ENCODE measurements at places on chromosomes 16 and 17.
A peak's percentile ranks its signal among the peaks of the same experiment; 100 is the strongest.

DNA sequence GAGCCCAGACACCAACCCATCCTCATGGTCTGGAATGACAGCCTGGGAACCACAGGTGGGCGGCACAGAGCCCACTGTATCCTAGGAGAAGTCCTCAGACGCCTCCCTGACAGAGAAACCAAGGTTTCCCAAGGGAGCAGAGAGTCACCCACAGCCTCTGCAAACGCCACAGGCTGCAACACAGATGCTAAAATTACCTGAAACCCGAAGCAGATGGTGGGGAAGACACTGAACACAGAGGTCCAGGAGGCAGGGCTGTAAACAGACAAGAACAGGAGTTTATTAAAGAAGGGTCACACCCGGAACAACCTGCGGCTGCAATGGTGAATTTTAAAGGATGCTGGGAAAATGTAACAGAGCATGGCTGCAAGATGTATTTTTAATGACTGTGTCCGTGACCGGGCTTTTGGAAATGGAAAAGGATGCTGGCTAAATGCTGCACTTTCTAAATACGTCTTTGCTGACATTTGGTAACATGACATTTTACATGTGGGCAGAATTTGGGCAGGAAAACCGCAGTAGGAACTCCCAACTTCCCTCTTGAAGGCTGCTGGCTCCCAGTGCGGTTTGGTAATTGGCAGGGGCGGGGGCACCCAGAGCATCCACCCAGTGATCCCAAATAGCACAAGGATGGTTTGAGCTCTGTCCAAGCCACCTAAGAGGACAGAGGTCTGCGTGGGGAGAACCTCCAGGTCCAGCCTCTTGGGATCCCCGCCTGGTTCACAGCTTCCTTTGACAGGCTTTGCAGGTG lies 13.1 kb downstream of the SLC38A8 start:
- no peak for DNase-seq

DNA sequence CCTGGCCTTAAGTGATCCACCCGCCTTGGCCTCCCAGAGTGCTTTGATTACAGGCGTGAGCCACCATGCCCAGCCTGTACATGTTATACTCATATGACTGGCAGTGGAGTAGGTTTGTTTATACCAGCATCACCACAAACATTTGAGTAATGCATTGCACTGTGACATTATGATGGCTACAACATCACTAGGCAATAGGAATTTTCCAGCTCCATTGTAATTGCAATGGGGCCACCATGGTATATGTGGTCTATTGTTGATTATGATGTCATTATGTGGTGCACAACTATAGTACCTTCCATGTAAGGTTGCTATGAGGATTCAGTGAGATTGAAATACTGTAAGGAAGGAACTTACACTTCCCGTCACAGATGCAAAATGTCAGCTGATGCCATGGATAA lies 168.9 kb downstream of the COPRS start:
- DNase-seq, result no peak

DNA sequence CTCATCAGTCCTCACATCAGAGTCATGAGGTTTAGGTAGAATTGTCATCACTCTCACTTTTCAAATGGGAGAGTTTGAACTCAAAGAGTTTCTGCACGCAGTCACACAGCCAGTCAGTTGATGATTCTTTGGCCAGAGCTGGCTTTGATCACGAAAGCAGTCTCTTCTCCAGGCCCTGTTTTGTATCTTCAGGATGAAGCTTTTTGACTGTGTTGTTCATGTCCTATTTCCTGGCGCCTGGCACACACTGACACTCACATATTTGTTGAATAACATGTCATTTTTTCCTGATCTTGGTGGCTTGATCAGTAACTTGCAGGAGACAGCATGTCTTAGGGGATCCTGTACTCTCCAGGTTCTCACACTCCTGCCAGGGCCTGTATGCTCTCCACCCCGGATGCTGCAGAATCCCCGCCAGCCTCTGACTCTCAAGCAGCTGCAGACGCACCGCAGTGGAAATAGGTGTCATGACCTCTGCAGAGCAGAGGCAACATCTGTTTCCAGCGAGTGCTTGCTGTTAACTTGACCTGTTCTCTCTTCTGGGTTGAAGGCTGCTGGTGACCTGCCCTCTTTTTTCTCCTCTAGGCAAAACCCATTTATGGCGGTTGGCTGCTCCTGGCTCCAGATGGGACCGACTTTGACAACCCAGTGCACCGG lies 33.0 kb downstream of the MPRIP start:
- no peak for DNase-seq

- no peak for DNase-seq
Observed at GRCh38 chr17:31492880-31493655, 101.6 kb downstream of the RAB11FIP4 start.

DNA sequence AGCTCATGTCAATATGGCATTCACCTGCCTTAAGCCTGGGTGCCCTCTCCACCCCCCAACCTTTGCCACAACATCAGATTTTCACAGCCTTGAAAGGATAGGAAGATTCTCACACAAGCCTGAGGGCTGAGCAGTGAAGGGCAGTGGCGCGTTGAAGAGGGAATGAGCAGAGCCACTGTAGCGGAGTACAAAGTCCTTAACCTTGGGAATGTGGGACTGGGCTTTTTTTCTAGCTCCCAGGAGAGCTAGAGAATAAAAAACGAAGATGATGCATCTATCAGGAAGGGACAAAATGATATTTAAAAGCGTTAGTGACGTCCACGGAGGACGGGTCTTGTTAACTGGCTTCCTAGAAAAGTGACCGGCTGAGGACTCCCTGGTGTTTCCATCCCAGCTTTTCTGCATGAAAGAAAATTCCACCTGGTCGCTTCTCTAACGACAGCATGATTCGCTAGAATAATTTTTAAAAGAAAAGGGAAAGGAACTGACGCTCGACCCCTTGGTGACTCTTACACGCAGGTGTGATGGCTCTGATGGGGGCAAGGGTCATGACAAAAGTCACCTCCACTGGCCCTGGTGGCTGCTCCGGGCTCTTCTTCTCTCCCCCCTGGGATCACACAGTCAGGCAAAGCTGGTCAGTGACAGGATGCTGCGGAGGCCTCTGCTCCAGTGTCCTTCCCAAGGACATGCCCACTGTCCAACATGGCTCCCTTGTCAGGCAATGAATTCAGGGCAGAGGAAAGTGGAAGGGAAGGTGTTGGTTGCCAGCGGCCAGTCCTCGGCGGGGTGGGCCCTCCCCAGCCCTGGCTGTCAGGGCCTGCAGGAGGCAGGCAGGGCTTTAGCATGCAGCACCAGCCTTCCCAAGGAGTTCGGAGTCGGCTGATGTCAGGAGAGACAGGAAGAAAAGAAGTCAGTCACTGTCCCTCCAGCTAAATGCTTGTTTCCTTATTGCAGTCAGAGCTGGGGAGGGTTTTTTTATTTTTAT lies 58.4 kb upstream of the IRX3 start:
- DNase-seq, result no peak

- no peak for DNase-seq
Observed at GRCh38 chr17:41340934-41341861, 9.4 kb downstream of the KRT33A start.

DNA sequence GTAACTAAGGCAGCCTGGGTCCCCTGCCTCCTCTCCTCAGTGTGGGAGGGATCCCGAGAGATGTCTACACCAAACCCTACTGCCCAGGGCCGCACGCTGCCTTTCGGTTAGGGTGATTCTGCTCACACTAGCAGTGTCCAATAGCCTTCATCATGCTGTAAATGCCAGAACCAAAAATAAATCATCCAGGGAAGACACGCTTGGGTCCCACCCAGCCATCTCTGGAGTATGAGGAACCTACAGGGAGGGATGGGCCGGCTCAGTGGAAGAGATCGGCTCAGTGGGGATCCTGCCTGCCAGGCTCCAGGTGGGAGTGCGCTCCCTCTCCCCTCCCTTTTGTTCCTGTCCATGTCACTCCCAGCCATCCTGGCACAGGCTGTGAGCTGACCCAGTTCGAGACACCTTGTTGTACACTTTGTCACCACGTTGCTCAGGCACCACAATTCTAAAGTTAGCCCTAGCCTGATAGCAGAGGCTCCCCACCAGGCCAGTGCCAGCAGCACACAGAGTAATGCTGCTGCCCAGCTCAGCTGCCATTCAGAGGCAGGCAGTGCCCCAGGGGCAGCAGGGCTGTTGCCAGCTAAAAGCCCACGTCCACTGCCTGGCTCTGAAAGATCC lies 24.5 kb downstream of the PEMT start:
- no peak for DNase-seq

DNA sequence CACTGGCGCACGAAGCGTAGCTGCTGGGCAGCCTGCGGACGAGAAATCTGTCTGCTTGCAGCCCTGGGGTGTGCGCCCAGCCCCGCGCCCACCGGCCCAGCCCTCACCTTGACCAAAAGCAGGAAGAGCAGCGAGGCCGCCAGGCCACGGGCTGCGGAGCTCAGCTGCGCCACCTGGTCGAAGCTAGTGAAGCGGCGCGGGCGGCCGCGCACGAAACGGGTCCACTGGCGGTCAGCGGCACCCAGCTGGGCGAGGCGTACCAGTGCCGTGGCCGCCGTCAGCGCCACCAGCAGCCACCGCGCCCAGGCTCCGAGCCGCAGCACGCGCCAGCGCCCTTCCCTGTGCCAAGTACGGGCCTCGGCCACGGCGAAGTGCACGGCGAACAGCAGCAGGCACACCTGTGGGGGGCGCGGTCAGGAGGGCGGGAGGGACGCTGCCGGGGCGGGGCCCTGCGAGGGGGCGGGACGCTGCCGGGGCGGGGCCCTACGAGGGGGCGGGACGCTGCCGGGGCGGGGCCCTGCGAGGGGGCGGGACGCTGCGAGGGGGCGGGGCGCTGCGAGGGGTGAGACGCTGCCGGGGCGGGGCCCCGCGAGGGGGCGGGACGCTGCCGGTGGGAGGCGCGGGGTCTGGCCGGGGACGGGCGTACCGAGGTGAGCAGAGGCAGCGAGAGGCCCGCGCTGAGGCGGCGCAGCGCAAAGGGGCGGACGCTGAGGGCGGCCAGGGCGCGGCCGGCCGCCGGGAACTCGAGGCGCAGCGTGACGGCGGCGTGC lies 43.2 kb downstream of the TSC2 start:
- peak; percentile 66 for DNase-seq

DNA sequence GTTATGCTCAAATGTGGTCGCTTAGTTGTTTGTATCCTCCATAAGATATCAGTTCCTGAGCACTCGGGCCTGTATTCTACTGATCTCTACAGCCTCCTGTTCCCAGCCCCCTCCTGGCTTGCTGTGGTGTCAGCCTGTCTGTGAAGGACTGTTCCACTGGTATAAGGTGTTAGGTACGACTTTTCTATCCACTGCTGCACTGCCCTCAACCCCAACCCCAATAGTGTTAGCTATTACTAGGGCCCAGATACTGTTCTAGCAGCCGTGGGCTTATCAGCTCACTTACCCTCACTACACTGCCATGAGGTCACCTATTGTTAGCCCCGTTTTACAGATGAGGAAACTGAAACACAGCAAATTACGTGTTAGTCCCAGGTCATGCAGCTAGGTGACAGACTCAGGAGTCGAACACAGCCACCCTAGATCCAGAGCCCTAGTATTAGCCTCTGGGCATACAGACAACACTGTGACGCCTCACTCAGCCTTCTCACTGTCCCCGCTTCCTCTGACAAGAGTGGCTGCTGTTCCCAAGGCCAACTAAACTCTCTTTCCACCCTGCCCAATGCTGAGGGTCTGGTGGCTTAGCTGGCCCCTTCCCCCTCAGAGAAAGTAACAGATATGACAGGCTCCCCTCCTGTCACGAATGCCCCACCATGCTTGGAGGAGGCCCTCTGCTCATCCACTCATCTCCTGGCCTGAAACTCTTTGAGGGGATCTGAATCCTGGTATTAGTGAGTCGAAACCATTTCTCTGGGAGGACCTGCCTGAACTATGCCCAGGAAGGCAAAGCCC lies 25.6 kb upstream of the ZNF652 start:
- no peak for DNase-seq

DNA sequence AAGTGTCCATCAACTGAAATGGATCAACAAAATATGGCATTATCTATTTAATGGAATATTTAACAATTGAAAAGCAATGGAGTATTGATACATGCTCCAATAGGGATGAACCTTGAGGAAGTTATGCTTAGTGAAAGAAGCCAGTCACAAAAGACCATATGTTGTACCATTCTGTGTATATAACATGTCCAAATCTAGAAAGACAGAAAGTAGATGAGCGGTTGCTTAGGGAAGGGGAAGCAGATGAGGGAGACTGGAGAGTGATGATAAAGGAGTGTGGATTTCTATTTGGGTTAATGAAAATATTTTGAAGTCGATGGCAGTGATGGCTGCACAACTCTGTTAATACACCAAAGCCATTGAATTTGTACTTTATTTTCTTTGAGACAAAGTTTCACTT lies 8.5 kb upstream of the ERN1 start:
- no peak for DNase-seq

Measured in HCT116 (cell line).